ENCODE measurements at places on chromosomes 2 and 18.
A peak's percentile ranks its signal among the peaks of the same experiment; 100 is the strongest.

- no peak for DNase-seq
These were observed 125.4 kb downstream of the TPO start for GRCh38 chr2:1538663-1539062.

DNA sequence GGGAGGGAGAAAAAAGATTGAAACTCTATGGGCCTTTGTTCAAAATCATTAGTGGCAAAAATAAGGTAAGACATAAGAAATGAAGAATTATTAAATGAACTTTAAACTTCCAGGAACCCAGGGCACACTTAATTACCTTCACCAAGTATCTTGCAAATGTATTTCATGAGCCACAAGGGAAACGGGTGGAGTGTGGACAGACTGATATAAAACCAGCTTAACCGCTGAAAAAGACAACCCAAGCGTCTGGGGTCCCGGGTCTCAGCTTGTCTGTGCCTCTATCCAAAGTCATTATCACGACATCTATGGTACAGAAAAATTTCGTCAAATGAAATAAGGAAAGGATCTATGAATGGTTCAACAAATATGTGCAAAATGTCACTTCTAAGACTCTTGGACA lies 13.9 kb upstream of the MBOAT2 start:
- DNase-seq, result no peak

GRCh38 chr2:84474176-84474575 lies 15.1 kb upstream of the SUCLG1 start:
- no peak for DNase-seq

DNA sequence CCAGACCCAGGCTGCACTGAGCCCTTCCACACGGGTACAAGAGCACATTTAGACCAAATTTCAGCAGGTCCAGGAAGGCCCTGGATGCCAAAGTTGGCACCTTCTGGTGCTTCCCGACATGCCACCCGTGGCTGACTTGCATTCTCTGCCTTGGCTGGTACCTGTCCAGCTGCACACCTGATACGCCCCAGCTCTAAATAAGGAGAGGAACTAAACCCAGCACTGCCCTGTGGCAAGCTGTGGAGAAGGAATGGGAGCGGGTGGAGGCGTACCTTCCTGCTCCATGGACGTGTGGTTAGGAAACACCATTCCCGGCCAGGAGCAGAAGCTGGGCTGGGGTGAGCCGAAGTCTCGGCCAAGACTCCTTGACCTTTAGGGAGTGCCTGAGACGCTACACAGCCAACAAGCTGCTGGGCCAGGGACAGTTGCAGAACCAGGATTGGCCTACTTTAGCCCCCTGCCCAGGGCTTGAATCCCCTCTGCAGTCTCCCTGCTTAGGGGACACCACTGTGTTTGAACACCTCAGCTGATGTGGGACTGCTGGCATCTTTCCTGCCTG lies 86.5 kb upstream of the TAF1B start:
- no peak for DNase-seq

- no peak for DNase-seq
These were observed 135.8 kb downstream of the METTL8 start for GRCh38 chr2:171297956-171298355.

DNA sequence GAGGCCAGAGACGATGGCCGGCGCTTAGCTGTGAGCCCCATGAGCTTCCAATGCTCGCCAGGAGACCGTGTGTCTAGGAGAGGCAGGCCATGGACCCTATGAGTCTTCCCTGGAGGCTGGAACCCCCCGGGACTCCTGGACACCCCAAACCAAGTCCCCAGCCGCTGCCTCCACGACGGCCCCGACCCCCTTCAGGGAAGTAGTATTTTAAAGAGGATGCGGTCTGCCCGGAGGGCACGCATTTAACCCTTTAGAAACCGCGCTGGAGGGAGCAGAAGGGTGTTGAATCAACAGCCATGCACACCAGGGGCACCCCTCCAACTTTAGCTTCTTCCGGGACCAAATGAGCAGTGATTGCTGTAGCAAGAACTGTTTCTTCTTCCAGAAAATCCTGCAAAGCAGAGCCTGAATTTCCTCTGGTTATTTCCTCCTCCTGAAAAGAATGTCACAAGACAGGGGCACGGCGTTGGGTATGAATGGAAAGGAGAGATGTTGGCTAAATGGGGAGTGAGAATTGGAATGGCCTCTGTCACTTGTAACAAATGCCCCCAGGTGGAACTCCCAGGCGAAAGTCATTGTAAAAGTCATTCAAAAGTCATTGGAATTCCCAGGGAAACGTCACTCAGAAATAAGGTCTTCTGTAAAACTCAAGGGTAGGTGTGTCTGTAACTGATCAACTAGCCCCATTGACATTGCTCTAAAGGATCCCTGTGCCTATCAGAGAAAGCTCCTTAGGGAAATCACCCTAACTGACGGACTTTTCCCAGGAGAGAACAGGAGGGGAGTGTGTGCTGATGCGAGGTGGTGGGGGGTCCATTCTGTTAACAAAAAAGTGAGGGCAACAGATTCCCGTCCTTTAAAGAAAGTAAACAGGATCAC lies 5.8 kb upstream of the GBX2 start:
- no peak for DNase-seq

DNA sequence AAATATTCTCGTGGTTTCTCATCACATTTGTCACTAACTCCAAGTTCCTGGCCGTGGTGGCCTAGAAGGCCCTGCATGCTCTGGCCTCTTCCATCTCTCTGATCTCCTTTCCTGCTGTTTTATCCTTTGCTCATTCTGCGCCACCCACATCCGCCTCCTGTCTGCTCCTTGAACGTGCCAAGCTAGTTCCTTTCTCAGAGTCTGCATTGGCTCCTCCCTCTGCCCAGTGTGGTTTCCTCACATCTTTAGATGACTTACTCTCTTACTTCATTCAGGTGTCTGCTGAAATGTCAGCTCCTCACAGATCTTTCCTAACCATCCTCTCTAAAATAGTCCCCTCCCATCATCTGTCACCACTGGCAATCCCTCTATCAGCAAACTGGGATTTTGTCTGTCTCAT lies 158.6 kb upstream of the RBMS1 start:
- peak; percentile 30 for DNase-seq

DNA sequence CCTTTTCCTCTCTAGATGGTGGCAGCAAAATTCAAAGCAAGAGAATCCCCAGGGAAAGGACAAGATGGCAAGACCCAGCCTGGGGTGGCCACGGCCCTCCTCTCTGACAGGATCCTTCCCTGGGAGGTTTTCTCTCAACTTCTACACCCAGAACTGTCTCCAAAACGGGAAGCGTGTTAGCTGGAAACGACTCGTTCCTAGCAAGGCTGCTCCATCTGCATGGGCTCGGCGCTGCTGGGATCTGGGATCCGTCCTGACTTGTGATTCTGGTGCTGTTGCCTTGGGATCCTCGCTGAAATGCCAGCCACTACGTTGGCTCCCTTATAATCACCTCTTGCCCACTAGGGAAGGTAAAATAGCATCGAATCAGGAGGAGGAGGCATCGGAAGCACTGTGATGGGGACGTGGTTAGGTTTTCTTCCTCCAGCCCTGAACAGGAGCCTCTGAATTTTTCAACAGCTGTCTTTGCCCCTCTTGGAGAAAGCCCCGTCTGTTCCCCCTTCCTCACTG lies 514.8 kb upstream of the MYT1L start:
- no peak for DNase-seq

DNA sequence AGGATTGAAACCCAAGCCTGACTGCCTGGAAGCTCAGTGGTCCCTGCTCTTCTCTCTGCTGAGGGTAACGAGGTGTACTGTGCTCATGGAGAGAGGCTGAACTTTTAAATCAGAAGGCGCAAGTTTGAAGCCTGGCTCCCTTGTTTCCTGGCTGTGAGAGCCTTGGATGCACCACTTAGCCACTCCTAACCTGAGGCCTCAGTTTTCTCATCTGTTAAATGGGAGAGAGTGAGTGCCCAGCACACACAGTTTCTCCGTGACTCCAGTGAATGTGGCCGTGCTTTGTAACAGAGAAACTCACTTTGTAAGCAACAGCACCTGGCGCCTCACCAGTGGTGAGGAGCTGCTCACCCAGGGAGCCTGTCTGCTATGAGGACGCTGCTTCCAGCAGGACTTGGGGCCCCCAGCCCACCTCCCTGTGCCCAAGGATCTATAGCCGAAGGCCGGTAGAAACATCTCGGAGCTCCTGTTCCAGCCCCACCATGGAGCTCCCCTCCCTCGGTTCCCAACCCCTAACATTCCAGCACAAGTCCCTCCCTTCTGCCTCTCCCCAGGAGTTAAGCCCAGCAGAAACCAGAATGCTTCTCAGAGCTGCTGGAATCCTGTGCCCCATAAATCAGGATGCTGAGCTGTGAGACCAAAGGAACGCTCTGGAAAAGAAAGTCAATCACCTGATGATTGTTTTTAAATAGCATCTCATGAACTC lies 20.3 kb upstream of the KCNK3 start:
- DNase-seq, result no peak

GRCh38 chr2:134470561-134471168 lies 216.8 kb downstream of the MGAT5 start:
- DNase-seq, result no peak

DNA sequence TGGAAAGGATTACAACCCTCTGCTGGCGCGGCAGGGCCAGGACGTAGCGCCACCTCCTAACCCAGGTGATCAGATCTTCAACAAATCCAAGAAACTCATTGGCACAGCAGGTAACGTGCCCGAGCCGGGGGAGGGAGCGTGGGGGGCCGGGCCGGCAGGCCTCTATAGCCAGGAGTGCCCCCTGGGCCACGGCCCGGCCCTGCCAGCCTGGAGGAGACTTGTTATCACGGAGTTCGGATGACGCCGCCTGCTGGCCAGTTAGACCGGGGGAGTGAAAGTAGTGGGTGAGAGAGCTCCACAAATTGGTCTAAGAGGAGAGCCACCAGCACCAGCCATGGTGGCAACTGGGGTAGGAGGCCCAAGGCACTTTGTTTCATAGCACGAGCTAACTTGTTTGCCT lies 8.6 kb upstream of the TMEM214 start:
- DNase-seq, result no peak

Data from activated CD4-positive, alpha-beta T cell treated with anti-CD3 and anti-CD28 coated beads for 1 hour (primary cell).